Breast epithelium (tissue), 4 donors: ENCODE measurements at places on chromosomes 16 and 17. TPM values are rescaled to one million over a fixed set of nuclear protein-coding genes. Genes with fewer than 3 reads are reported as not detected.

- DNase-seq: no peak
Measured at GRCh38 chr16:20610211-20610891, 34.2 kb upstream of the ACSM2B start.

PSMD12 gene
- 30.5 TPM for total RNA-seq

- DNase-seq: no peak
Measured at GRCh38 chr17:19725486-19725885, 9.1 kb upstream of the SLC47A2 start.

YBX2 gene
- total RNA-seq: 3.0 TPM

- no peak for DNase-seq
Measured at GRCh38 chr17:7004398-7005253, 7.8 kb upstream of the RNASEK start.

WSCD1 gene
- 2.2 TPM for total RNA-seq

DNA sequence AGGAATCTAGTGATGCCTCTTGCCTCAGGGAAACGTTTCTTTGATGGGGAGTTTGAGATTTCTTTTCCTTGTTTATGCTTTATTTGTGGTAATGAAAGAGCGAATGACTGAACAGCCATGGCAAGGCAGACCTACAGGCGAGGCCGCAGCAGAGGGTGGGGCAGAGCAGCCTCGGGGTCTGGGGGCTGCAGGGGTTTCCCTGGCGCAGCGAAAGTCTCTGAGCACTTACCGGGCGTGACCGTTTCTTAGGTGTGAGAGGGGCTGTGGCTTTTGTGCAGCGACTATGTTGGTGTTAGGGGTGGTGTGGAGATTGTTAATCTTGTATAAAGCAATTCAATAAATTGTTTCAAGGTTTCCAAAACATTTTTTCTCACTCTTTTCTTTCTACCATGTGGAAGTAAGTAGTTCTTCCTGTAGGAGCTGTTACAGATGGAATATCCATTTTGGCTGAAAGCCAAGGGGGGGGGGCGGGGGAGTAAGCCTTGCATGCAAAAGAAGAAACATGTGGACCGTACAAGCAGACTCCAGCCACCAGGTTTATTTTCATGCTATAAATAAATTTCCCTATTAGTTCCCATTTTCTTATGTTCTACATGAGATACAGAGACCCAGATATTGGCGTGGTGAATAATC lies 34.8 kb downstream of the UBN1 start:
- no peak for DNase-seq

DNA sequence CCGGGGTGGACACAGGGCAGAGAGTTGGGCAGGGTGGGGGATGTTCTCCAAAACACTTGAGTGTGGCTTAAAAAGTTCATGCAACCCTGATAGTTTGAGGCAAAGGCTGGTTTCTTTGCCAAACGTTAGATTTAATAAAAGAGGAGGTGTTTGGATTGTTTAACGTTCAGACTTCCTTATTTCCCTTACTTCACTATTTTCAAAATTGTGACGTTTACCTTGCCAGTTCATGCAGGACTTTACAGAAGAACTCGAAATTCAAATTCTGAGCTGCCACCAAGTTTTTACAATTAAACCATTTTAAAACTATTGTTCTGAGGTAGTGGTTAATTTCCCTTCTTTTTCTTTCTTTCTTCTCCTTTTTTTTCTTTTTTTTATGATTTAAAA lies 5.5 kb downstream of the SEC14L1 start:
- DNase-seq: no peak

MRPL12 gene
- 32.1 TPM for total RNA-seq

ASGR2 gene
- total RNA-seq: 0.33 TPM

DNA sequence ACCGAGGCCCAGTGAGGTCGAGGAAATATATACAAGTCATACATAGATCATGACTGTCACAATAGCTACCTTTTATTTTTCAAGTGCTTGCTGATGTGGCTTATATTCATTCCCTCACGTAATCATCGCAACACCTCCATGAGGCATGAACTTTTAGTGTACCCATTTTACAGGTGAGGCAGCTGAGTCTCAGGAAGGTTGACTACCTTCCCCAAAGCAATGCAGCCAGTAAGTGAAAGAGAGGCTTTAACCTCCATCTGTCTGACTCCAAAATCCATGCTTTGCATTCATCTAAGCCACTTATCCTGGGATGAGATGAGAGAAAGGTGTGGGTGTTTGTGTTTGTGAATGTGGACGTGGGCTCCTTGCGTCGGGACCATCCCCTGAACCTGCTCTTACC lies 30.8 kb downstream of the CALB2 start:
- no peak for DNase-seq

BTBD17 gene
- total RNA-seq: not detected

GRCh38 chr17:43914451-43914850 lies 7.1 kb upstream of the MPP2 start:
- DNase-seq: no peak

SCNN1B gene
- total RNA-seq: 18.0 TPM

- no peak for DNase-seq
Measured at GRCh38 chr16:47986031-47986430, 169.8 kb downstream of the ABCC12 start.

GRCh38 chr16:53768167-53768566 lies 64.2 kb downstream of the FTO start:
- no peak for DNase-seq

GRCh38 chr16:85616607-85617321 lies 3.6 kb downstream of the GSE1 start:
- no peak for DNase-seq

DNA sequence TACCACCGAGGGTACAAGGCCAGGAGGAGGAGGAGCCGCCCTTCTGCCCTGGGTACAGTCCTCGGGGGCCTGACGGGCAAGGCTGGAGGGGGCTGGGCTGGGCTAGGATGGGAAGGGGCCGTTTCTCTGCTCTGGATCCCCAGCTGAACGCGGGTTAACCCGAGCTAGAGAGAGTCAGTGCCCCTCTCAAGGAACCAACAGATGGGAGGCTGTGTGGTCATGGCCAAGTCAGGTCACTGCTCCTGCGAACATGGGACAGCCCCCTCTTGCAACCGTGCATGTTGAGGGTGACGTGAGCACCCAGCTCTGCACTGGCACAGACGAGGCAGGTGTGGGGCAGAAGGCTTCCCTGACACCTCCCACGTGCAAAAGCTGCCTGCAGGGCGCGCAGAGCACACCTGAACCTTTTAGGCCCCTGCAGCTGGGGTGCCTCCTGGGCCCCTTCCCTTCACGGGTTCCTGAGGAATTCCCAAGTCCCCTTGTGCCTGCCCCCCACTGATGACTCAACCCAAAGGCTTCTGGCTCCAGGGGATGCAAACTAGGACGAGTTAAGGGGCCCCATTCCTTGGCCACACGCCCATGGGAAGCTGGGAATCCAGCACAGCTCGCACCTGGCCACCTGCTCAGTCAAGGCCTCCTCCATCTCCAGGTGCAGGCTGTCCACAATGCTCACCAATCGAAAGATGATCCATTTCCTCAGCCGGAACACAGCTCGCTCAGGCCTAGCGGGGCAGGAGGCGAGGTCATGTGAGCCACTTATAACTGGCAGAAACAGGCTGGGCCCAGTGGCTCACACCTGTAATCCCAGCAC lies 6.3 kb downstream of the MYBBP1A start:
- DNase-seq: no peak

DNA sequence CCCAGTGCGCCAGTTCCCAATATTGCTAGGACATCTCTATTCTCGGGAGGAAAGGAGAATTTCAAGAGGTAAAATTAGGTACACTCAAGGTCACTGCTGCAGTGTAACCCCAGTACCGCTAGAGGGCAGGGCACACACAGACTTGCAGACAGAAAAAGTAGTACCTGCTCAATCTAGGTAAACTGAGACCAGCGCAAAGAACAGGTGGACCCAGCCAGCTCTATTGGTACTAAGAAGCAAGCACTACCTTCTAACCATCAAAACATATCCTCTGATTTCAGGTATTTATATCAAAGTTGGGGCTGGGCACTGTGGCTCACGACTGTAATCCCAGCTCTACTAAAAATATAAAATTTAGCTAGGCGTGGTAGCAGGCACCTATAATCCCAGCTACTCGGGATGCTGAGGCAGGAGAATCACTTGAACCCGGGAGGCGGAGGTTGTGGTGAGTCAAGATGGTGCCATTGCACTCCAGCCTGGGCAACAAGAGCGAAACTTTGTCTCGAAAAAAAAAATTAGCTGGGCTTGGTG lies 3.6 kb upstream of the WDR81 start:
- no peak for DNase-seq
